ENCODE measurements at places on chromosomes 11 and 22.

GRCh38 chr11:123404676-123405075 is 25.4 kb upstream of the GRAMD1B start:
- DNase-seq = no peak

DNA sequence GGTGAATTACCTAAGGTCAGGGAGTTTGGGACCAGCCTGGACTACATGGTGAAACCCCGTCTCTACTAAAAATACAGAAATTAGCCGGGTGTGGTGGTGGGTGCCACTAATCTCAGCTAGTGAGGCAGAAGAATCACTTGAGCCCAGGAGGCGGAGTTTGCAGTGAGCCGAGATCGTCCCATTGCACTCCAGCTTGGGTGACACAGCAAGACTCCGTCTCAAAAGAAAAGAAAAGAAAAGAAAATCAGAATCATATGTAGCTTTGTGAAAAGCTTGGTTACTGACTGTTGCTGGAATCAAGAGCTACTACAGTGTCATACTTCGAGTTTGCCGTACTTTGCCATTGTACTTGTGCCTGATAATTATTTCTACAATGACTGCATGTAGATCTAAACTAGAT is 4.2 kb upstream of the TMEM135 start:
- no peak for DNase-seq

DNA sequence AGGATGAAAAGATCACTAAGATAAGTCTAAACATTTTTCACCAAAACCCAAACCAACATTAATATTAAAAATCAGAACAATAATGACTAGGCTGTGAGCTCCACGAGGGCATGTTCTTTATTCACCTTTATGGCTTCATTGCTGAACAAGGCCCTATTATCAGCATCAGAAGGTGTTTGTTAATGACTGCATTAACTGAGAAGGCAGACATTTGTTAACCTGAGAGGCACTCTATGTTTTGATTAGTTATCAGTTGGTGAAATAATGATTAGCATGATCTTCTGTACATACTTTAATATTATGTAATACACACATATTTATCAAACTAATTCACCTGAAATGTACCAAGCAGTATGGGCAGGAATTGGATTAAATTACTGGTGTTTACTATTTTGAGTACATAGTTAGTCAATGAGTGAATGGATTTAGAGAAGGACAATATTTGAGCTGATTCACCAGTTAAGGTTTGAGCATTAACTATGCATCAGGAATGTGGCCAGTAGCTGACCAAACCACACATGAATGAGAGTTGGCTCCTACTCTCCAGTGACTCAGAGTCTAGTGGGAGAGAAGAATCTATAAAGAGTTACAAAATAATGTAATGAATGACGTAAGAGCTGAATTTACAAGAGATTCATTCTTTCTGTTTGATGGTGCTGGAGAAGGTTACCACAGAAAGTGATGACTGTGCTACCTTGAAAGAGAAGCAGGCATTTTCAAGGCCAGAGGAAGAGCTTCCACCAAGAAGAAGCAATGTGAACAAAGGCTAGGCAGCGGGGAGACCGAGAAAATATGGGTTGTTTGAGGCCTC is 6.7 kb downstream of the IL18 start:
- DNase-seq = no peak

GRCh38 chr11:11105361-11105760 is 247.5 kb upstream of the ZBED5 start:
- DNase-seq = no peak

DNA sequence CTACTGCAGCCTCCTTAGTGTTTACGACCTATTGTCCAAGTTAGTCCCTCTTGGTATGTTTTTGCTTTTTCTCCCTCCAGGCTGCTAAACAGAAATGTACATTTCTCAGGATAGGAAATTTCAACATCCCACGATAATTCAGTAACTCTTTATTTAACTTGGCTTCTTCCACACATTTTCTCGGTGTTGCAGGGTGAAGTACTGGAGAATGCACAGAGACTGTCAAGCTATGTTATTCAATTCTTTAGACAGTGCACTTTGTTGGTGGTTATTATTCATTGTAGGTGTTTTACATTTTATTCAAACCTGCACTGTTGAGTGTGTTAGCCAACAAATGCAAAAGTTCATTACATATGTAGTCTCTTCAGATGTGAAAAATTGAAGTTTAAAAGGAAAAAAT is 839.8 kb downstream of the LRRC4C start:
- no peak for DNase-seq

GRCh38 chr11:98107736-98108135 is 913.0 kb upstream of the CNTN5 start:
- peak; percentile 16 for DNase-seq

DNA sequence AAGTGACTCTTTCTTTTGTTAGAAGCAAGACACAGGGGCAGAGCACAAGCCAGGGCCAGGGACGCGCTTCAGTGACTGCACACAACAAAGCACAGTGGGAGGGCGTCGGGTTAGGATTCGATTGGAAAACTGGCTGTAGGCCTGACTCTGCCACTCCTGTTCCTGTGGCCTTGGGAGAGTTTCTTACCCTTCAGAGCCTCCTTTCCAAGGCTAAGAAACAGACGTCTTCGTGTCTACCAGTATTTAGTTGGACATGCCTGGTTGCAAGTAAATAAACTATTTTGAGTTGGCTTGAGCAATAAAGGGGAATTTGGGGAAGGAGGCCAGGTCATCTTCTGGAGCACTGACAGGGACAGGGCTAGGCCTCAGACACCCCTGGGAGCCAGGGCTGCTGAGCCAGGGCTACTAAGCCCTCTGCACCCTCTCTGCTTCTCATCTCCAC is 549.1 kb downstream of the INSC start:
- peak; percentile 40 for DNase-seq

DNA sequence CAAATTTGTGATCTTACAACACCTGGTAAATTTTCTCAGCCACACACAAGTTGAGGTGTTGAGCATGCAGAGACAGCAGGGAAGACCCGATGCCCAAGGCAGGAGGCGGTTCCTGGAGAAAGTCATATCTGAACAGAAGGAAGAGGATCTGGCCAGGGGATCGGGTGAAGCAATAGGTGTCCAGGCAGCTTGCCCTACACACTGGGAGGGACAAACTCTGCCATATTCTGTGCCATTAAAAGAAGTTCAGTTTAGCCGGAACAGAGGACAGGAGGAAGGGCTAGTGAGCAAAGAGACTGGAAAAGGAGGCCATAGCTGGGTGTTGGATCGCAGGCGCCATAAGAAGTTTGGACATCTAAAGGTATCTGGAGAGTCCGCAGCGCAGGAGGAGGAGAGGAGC is 76.5 kb downstream of the TMPRSS5 start:
- no peak for DNase-seq
